Activated CD4-positive, alpha-beta T cell treated with anti-CD3 and anti-CD28 coated beads, Interleukin-2, Interleukin-6, amounts not matched to agents 100 ng/mL and 50 ng/mL, durations not matched to agents 16 hours and 8 hours (primary cell): ENCODE measurements at places on chromosomes 1 and 21.

GRCh38 chr1:29519108-29519787, 282.9 kb downstream of the PTPRU start:
- no peak for DNase-seq

- DNase-seq = peak; percentile 21
Observed at GRCh38 chr1:21298981-21299391, 8.7 kb upstream of the ECE1 start.

DNA sequence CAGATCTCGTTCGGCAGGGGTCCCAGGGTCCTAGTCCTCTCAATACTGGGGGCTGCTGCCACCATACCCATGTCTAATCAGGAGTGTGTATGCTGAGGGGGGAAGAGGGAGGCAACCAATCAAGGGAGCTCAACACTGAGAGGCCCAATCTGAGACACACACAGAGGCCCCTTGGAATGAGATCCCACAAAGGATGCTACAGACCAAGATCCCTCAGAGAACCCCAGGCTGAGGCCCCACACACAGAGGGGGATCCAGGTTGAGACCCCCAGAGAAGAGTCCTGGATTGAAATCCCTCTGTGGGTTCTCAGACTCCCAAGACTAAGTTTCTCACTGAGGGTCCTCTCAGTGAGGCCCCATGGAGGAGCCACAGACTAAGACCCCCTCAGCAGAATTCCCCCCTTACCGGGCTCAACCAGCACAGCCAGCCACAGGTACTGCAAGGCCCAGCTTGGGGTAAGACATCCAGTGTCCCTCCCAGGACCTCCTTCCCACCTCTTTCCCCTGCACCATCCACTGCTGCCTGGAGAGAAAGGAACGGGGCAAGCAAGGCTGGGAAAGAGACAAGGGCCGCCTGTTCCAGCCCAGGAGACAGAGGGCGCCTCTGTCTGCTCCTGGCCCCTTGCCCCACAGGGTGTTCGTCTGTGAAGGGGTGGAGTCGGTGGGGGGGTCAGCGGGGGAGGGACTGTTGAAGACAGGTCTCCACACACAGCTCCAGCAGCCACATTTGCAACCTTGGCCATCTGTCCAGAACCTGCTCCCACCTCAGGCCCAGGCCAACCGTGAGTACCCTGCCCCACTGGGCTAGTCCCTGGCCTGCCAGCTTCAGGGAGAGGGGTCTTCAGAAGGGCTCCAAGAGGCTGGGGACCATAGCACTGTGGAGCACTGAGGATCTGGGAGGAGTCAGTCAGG, at the start of gene S100A1:
Gene S100A1 (plus strand): TSS at position 720 of the 912 bp plus-strand sequence. CDS start 2,088 bp downstream, outside the sequence.
- DNase-seq = no peak

DNA sequence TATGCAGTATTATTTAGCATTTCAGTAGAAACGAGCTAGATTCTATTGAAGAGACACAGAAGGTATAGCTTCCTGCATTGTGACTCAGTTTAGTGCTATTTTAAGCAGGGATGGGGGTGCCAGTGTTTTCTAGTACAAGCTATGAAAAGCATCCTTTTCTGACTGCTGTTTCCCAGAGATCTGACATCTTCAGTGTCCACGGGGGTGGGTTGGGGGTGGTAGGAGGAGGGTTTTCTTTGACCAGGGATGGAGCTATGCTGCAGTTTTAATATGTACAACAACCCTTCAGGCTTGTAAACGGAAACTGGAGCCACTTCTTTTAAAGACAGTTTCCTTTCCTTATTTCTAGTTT, 2.7 kb upstream of the NEGR1 start:
- DNase-seq = no peak

DNA sequence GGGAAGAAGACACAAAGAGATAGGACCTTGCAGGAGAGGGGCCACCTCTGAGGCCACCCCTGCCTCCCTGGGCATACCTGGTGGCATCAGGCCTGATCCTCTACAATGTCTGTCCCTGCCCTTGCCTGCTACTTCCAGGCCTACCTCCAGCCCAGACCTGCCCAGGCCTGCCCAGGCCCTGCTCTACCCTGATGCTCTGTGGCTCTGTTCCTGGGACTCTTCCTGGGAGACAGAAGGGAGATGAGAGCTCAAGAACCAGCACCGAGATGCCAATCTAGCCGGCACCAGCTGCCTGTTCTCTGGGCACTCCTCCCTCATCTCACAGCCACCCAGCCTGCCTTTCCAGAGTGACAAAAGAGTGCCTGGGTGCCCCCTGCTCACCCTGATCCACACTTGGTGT, 2.7 kb downstream of the CELF3 start:
- DNase-seq = no peak

DNA sequence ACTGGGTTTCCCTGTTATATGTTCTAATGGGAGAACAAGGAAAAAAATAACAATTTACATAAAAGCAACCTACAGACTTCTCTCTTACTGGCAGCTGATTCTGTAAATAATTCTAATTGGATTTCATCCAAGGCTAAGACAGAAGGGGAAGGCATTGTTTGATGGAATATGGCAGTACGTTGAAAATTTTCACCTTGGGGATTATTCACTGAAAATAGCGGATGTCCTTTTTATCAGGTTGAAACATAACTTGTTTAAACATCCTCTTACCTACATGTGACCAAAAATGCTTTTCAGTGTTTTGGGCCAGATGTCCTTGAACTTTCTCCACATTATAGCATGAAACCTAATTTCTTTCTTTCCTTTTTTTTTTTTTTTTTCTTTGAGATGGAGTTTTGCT, 24.9 kb downstream of the TSNAX start:
- DNase-seq = no peak
